ENCODE measurements at places on chromosomes 11 and 22. TPM values are rescaled to one million over a fixed set of nuclear protein-coding genes. Genes with fewer than 3 reads are reported as not detected.

NCF4 gene
- 37.6 TPM for total RNA-seq

KRTAP5-9 gene
- not detected for total RNA-seq

OLFML1 gene
- 11.5 TPM for total RNA-seq

DNA sequence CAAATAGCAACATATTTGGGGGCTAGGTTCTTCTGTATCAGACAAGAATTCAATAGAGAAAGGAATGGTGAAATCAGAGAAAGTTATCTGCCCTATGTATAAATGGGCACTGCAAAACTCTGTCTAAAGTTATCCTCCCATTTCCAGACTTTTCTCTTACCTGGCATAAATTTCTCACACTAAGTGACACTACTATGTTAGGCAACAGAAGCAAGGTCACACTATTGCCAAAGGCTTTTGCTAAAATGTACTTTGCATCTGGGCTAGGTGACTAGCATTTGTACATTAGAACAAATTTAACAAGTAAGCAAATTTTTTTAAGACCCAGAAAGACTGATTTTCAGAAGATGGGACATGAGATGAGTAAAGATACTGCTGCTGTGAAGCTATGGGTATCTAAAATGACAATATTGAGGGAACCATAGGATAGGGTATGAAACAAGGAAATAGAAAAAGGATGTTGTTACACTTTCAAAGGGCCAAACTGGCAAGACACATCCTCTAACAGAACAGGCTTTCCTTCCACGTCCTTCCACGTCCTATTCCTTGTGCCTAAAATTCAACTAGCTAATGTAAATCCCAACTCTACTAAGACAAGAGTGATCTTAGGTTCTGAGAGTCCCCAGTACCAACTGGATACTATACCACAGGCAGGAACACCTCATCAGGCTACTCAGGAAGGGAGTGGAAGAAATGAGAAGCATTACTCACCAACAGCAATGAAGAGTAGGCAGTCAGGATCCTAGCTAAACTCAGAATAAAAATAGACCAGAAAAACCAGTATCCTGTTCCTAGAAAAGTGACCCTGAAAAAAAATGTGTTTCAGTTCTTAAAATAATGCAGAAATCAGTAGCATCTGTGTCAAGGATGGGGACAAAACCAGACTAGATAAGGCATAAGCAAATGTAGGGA, 22.6 kb downstream of the GDPD4 start:
- no peaks in the 10 kb centered on the region for H3K4me1 ChIP-seq
- H3K36me3 ChIP-seq = no peaks in the 10 kb centered on the region
- DNase-seq = no peak
- H3K27me3 ChIP-seq = no peaks in the 10 kb centered on the region
- no peak overlapping the region for H3K4me3 ChIP-seq

- H3K4me3 ChIP-seq = no peak overlapping the region
- no peaks in the 10 kb centered on the region for H3K27me3 ChIP-seq
Observed at GRCh38 chr11:5937868-5938602, 4.0 kb upstream of the OR56A3 start.
